ENCODE measurements at places on chromosomes 6 and 20. TPM values are rescaled to one million over a fixed set of nuclear protein-coding genes. Genes with fewer than 3 reads are reported as not detected.
A peak's percentile ranks its signal among the peaks of the same experiment; 100 is the strongest.

- no peaks in the 10 kb centered on the region for H3K27me3 ChIP-seq
- no peak overlapping the region for H3K27ac ChIP-seq
- H3K4me1 ChIP-seq = no peaks in the 10 kb centered on the region
Observed at GRCh38 chr6:126156973-126157372, 170.6 kb downstream of the TRMT11 start.

HLA-DOA gene
- 3.0 TPM for total RNA-seq

FILIP1 gene
- 0.70 TPM for total RNA-seq

GRCh38 chr6:157764178-157765068 is 58.6 kb upstream of the SNX9 start:
- no peaks in the 10 kb centered on the region for H3K36me3 ChIP-seq
- no peak for DNase-seq
- peak overlapping the region; percentile 68 for H3K27ac ChIP-seq

DNA sequence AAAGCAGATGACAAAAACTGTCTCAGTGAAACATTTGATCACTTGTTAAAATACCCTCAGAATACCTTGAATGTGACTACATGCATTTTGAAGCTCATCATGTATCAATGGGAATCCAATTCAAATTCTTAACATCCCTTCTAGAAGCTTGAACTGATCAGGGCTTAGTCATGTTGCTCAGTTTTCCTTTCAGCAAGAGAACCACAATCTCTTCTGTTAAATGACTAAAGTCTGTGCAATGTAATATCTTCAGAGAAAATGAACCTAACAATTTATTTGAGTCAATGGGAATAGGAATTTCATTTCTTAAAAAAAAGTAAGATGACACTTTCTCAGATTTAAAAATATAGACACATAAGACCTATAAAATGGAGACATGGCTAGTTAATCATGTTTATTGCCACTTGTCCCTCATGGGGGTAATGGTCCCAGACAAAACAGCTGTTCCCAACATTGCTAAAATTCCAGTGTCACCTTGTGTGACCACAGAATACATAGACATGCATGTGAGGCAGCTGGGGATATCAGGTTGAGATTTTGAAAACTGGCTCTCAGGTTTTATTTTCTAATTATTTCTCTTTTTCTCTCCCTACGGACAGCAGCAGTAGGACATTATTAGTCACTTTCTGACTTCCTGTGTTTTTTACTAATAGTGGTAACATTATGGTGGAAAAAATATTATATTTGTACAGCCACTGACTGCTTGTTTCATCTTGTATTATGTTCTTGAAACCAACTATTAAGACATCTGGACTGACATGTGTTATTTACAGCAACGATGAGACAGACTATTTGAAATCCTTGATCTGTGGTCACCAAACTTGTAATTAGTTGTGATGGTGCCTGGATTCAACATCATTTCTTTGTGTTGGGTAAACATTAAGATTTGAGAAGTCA is 192.5 kb downstream of the COL9A1 start:
- no peaks in the 10 kb centered on the region for H3K36me3 ChIP-seq
- H3K4me1 ChIP-seq = no peaks in the 10 kb centered on the region
- no peaks in the 10 kb centered on the region for H3K27me3 ChIP-seq
- H3K27ac ChIP-seq = no peak overlapping the region
- no peak for DNase-seq
- H3K4me3 ChIP-seq = no peak overlapping the region

GRCh38 chr6:26412228-26412627 is 10.2 kb downstream of the BTN3A1 start:
- no peak overlapping the region for H3K4me3 ChIP-seq
- peaks cover 10% of the 10 kb centered on the region for H3K36me3 ChIP-seq
- DNase-seq = no peak
- no peak overlapping the region for H3K27ac ChIP-seq
- no peaks in the 10 kb centered on the region for H3K4me1 ChIP-seq

GRCh38 chr6:167294651-167295494 is 3.8 kb downstream of the UNC93A start:
- no peak overlapping the region for H3K27ac ChIP-seq
- DNase-seq = no peak

GRCh38 chr6:134967711-134968110 is 17.8 kb upstream of the ALDH8A1 start:
- H3K27me3 ChIP-seq = no peaks in the 10 kb centered on the region
- H3K36me3 ChIP-seq = peaks cover 6% of the 10 kb centered on the region
- no peak for DNase-seq
- H3K27ac ChIP-seq = no peak overlapping the region
- H3K4me1 ChIP-seq = no peaks in the 10 kb centered on the region
- no peak overlapping the region for H3K4me3 ChIP-seq

GRCh38 chr20:19915111-19915798 is 101.9 kb upstream of the NAA20 start:
- H3K27me3 ChIP-seq = no peaks in the 10 kb centered on the region
- no peaks in the 10 kb centered on the region for H3K4me1 ChIP-seq
- H3K36me3 ChIP-seq = no peaks in the 10 kb centered on the region
- DNase-seq = no peak

CGA gene
- not detected for total RNA-seq

DNA sequence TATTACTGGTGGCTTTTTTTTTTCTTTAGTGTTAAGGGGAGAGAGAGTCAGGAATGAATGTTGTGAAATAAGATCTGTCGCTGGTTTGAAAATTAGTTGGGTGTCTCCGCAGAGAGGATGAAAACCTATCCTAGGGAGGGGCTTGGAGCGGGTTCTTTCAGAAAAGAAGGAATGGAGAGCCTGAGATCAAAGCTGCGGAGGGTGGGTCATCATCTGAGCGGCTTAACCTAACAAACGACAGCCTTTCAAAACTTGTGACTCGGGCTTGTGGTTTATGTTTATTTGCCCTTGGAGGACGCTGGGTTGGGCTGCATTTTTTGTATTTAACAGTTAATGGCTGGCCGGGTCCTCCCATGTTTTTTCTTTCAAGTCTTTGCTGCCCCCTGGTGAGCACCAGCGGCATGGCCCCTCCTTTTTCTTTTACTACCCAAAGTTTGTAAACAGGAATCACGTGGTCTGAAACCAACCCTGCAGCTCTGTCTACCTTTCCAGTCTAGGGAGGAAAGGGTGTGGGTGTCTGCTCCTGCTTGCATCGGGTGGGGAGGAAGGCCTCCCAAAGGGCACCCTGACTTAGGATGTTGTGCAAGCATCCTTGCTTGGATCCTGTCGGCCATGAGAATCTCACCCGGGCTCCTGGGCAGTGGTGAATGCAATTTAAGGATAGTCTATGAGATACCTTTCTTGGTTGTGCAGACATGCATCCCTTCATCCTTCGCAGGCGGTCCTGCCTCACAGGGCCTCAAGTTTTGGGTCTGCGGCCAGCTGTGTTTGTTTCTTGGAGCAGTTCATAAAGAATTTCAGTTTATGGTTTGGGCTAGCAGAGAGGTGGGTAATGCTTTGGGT is 2.2 kb downstream of the PIM1 start:
- H3K27me3 ChIP-seq = no peaks in the 10 kb centered on the region
- H3K36me3 ChIP-seq = peaks cover 18% of the 10 kb centered on the region
- peak overlapping the region; percentile 97 for H3K4me3 ChIP-seq
- DNase-seq = peak; percentile 94
- peak overlapping the region; percentile 93 for H3K27ac ChIP-seq

Measured in liver (tissue), 10 donors.